ENCODE measurements at places on chromosomes 6 and 20.

- peak; percentile 37 for DNase-seq
Measured at GRCh38 chr6:168060521-168060931, 18.5 kb downstream of the FRMD1 start.

GRCh38 chr6:111357705-111358104, 125.3 kb downstream of the REV3L start:
- no peak for DNase-seq

GRCh38 chr6:87762116-87762515, 60.1 kb upstream of the AKIRIN2 start:
- no peak for DNase-seq

DNA sequence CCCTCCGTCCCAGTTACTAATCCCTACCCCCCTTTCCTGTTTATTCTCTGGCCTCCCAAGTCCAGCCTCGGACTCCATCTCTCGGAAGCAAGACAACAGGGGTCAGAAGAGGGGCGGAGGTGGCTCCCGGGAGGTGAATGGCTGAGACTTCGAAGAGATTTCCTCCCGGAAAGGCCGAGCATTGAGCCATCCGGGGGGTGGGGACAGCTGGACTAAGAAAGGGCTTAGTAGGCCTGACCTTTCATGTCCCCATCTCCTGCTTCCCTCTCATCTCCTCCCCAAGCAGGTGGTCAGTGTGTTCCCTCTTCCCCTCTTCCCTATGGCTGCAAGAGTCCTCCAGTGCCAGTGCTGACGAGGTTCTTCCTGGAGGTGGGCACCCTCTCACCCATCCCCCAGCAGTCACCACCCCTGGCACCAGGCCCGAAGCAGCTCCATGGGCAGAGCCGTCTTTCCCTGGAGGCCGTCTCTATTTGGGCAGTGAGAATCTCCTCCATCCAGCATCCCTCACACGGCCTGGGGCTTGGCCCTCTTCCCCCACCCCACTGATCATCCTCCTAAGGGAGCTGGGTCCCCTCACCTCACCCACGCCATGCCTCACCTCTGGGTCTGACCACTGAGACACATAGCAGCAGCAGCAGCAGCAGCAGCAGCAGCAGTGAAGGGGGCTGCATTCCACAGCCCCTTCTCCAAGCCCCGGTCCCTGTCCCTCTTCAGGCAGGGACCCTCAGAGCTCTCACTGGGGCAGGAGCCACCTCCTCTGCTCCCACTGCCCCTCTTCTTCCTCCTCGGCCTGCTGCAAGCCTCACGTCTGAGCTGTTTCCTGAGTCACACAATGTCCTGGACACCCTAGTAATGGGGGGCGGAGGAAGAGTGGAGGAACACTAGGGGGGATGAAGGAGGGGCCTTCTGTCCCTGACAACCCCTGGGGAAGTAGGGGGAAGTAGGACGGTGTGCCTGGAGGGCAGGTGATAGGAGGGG, at the start of gene NOTCH4:
TSS of gene NOTCH4 (minus strand) at position 810 of the 978 bp plus-strand sequence. CDS start at position 671, 139 bp downstream.
- DNase-seq = no peak

DNA sequence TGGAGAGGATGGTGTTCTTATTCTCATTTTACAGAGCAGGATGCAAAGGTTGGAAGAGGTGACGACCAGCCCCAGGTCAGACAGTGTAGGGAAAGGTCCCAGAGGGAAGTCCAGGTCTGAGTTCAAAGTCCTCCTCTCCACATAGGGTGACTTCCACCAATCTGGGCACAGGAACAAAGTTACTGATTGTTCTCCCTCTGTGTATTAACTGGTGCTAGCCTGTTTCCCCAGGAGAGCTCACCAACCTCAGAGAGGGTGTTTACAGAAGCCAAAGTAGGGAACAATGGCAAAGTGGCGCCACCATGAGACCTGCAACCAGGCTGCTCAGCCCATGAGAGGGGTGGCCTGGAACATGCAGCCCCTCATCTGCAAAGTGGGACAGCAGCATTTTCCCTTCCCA, 16.8 kb upstream of the SIRPB1 start:
- DNase-seq = no peak

DNA sequence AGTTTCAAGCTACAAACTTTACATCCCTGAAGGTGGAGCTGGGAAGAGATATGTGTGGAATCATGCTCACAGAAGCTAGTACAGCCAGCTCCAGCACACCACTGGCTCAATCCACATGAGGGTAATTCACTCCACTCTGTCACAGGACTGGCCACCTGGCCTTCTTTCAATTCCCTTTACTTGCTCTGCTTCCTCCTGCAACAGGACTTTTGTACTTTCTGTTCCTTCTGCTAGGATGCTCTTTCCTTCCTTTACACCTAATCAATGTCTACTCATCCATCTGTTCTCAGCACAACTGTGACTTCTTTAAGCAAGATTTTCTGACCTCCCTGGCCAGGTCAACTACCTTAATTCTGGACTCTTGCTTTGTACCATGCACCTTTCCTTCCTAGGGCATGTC, 39.4 kb upstream of the MYB start:
- no peak for DNase-seq

- DNase-seq = no peak
Measured at GRCh38 chr6:157558049-157558448, 177.1 kb downstream of the ZDHHC14 start.

- DNase-seq = no peak
Measured at GRCh38 chr6:132107896-132108295, 156.7 kb upstream of the CCN2 start.

DNA sequence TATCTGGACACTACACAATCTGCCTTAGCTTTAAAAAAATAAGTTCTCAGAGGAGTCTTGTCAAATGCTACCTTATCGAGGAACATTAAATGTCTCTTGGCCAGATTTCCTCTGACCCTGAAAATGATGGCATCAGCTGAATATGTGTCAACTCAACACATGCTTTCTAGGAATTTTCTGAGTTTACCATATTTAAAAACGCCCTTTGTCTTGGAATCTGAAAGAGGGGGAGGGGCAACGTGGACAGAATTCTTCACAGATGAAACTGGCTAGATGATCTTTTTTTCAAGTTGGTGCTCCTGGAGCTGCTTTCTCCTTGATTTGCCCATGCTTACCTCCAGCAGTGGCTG, 5.1 kb downstream of the SOX4 start:
- DNase-seq = peak; percentile 16

GRCh38 chr6:112058243-112059032, 4.5 kb downstream of the CCN6 start:
- no peak for DNase-seq

- peak; percentile 76 for DNase-seq
Measured at GRCh38 chr6:44257025-44257752, at the start of gene SLC35B2. Gene SLC35B2 (minus strand): TSS chr6:44257528. CDS start chr6:44257410, 118 bp downstream.

DNA sequence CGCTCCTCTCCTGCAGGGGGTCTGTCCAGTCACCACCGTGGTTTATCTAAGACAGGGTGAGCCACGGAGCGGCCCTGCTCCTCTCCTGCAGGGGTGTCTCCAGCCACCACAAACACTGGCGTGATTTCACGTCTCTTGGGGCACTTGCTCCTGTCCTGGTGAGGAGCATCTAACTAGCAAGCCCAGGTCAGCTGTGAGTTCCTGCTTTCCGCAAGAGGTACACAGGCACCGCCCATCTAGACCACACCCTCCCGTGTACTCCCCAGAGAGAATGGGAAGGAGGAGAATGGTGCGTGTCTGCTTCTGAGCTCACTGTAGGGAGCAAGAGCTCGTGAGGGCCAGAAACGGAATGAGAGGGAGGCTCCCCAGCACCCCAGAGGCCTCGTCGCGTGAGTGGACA, 40.7 kb downstream of the DACT2 start:
- no peak for DNase-seq

- DNase-seq = peak; percentile 72
Measured at GRCh38 chr6:157184202-157185015, 138.9 kb downstream of the TMEM242 start.

GRCh38 chr6:138562691-138563090, 63.4 kb upstream of the NHSL1 start:
- DNase-seq = no peak

DNA sequence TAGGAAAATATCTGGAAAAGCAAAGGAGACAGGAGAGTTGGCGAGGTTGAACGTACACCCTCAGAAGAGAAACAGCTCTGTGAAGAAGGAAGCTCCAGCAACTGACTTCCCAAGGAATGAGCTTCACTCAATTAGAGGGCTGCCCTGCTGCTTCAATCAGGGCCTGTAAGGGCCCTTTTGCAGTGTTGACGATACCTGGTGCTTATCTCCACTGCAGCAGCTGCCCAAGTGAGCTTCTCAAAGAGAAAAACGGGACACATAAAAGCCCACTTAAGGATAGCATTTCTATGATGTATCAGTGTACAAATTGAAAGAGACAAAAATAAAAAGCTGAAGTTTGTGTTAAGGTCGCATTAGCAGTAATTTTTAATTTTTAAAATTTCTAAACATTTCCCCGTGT, 16.4 kb downstream of the SEC63 start:
- DNase-seq = no peak

DNA sequence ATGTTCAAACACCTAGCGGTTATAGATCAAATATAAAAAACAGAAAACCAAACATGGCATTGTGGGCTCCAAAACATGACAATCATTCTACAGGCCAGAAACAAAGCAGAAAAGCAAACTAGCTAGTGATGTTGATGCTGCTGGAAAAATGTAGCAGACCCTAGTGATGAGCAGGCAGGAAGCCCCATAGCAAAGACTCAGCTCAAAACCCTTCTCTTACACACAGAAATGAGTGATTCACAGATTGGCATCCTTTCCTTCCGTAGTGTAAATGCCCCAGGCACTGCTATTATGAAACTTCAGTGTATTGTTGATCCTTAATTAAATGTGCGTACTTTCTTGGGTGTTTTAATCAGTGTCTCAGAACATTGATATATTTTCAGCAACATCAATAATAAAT, 425.1 kb downstream of the UTRN start:
- DNase-seq = peak; percentile 76

DNA sequence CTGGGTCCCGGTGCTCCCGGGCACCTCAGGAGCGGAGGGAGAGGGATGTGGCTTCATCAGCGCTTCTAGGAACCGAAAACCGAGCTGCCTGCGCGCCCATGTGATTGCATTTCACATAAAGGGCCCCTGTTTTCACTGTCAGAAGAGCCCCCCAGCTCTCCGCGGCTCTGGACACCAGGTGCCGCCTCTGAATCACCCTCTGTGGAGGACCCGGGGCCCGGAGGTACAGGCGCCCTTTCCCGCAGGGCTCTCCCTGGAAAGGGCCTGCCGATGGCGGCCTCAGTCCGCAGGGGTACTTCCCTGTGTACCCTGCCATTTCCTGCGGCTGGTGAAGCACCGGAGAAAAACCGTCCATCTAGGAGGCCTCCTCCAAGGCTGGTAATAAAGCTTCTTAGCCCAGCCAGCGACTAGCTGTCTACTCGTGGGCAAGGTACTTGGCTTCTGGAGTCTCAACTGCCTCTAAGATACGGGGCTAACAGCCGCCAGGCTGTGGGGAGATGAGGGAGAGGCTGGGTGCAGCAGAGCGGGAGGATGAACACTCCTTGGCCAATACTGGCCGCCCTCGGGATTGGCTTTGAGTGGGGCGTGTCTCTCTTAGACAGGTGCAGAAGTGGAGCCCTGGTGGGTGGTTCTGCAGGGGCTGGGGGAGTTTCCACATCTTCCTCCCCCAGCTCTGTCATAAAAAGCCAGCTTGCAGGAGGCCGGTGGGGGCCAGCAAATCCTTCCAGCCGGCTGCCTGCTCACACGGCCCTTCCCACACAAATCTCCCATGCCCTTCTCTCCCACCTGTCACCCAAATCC, 1.6 kb downstream of the PPP1R16B start:
- DNase-seq = no peak

- DNase-seq = no peak
Measured at GRCh38 chr6:63180367-63180766, 30.9 kb upstream of the FKBP1C start.

- no peak for DNase-seq
Measured at GRCh38 chr6:163176097-163176496, 238.4 kb upstream of the QKI start.

GRCh38 chr6:157946865-157947532, 34.7 kb upstream of the SYNJ2 start:
- DNase-seq = no peak
